ENCODE measurements at places on chromosomes 7 and 10. TPM values are rescaled to one million over a fixed set of nuclear protein-coding genes. Genes with fewer than 3 reads are reported as not detected.

- DNase-seq, result no peak
Observed at GRCh38 chr10:128220021-128220420, 93.8 kb upstream of the MKI67 start.

GRCh38 chr10:96252730-96253129 lies 18.6 kb downstream of the BLNK start:
- no peak for DNase-seq

DNA sequence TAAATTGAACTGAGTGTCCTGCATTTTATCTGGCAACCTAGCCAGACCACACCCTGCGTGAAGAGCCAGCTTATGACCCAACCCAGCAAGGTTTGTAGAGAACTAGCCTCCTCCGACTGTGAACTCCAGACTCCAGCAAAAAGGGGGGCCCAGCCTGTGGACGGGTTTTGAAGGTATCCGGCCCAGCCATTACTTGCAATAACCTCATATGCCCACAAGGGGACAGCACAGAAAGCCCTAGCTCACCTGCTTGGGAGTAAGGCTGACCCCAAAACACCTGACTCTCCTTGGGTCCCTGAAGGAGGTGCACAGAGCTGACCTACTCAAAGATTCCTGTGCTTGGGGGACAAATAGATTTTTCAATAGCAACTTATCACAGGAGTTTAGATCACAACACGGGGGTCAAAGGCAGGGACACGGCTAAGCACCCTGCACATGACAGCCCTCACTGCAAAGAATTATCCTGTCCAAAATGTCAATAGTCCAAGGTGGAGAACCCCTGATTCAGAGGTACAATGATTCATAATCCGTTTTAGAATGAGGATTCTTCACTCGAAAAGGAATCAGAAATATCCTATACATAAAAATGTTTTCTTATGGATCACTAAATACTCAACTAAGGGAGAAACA lies 4.6 kb downstream of the TRPV6 start:
- DNase-seq, result no peak

DNA sequence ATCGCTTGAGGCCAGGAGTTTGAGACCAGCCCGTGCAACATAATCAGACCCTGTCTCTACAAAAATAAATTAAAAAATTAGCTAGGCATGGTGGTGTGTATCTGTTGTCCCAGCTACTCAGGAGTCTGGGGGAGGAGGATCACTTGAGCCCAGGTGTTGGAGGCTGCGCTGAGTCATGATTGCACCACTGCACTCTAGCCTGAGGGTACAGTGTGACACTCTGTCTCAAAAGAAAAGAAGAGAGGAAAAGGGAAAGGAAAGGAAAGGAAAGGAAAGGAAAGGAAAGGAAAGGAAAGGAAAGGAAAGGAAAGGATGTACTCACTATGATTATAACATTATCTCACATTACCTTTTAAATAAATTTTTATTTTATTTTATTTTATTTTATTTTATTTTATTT lies 56.5 kb upstream of the MPP7 start:
- DNase-seq, result no peak

- DNase-seq, result no peak
Observed at GRCh38 chr10:110414548-110415309, 83.0 kb upstream of the DUSP5 start.

GRCh38 chr10:63644418-63645142 lies 123.4 kb downstream of the REEP3 start:
- no peak for DNase-seq

DNA sequence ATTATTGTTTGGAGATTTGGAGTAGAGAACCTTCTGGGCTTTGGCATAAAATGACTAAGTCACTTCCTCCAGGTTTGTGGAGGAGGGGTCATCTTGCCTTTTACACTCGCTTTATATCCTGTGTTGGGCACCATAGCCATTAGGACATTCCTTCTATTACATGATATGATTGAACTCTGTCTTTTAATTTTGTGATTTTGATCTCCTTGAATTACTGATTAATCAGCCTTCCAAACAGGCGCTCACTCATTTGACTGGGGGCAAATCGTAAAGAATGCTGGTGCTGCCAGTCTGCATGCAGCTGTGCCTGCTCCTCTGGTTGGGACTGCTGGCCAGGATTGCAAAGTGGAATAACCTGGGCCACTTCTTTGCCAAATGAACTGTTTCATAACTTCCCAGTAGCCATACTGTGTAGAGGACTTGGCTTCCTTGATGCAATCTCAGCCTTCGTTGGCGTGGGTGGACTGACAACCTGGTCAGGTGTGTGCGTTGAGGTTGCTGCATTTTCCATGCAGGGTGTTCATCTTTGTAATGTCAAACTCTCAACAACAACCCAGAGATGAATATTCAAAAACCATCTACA lies 65.9 kb upstream of the RAB11FIP2 start:
- no peak for DNase-seq

DNA sequence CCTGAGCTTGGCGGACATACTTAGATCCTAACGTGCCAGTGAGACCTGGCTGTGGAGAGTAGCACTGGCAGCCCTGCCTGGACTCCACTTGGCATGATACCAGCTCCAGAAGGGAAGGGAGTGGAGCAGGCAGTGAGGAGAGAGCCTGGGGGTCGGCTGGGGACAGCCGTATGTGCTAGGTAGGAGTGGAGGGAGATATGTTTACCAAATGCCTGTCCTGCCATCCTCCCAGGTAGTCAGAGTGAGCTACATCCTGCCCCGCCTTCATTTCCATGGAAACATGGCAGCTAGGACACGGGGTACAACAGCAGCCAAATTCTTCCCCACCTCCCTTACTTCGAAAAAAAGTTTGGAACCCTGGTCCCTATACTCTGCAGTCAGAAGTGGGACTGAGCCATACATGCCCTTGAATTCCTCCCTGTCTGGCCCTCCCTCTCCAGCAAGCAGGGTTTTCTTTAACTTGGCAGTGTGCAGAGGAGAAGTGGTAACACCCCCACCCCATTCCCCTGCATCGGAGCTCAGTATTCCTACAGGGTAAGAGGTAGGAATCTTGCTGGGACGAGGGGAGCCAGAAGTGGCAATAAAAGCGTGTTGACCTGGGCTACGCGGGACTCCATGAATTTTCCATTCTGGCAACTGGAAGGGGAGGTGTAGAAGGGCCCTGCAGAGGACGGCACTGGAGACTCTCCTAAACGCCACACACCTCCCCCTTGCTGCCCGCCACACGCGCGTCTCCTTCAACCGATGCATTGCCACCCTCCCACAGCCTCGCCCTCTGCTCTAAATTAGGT lies 20.0 kb upstream of the SMO start:
- DNase-seq, result no peak

DNA sequence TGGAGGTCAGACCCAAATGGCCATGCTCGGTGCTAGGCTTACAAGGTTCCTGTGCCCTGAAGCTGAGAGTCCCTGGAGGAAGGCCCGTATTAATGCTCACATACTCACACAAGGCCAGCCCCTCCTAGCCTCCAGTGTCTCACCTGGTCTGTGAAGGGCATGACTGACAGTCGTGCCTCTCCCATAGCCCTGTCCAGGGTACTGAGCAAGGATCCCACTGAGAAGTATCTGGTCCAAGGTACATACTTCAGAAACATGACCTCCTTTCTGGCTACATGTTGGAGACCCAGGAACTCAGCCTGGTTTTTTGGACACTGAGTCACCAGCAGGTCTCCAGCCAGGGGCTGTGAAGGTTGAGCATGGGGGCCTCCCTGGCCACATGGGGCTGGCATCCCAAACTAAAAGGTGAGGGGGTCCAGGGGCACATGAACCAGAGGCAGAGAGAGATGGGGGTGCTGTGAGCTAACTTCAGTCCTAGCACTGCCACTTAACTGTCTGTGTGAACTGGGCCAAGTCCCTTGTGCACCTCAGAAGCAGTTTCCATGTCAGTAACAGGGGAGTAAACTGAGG lies 17.6 kb upstream of the RASGEF1A start:
- no peak for DNase-seq

- no peak for DNase-seq
Observed at GRCh38 chr10:4033341-4033896, 248.4 kb upstream of the KLF6 start.

DNA sequence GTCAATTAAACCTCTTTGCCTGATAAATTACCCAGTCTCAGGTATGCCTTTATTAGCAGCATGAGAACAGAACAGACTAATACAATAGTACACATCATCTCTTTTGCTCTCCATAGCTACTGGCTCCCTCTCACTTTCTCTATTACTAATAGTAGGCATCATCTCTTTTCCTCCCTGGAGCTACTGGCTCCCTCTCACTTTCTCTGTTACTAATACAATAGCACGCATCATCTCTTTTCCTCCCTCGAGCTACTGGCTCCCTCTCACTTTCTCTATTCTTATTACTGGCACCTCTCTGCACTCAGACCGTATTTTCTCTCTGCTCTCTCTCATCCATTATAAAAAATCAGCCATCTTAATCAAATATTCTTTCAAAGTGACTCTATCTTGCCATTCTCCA lies 37.1 kb downstream of the SLC25A13 start:
- DNase-seq, result no peak

DNA sequence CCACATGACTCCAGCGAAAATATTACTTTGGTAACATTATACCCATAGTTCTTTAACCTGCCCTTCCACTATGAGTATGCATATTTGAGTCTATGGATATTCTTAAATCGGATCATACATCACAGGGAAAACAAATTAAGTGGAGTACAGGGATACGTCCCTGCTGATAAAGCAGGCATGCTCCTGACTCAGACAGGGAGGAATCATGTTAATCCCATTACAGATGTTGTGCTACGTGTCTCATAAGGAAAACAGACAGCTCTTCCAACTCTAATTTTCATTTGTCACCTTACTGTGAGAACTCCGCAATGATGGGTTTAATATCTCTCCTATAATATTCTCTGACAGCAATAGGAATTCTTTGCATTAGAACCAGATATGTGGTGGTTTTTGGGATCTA lies 469.5 kb upstream of the POM121L12 start:
- no peak for DNase-seq

DNA sequence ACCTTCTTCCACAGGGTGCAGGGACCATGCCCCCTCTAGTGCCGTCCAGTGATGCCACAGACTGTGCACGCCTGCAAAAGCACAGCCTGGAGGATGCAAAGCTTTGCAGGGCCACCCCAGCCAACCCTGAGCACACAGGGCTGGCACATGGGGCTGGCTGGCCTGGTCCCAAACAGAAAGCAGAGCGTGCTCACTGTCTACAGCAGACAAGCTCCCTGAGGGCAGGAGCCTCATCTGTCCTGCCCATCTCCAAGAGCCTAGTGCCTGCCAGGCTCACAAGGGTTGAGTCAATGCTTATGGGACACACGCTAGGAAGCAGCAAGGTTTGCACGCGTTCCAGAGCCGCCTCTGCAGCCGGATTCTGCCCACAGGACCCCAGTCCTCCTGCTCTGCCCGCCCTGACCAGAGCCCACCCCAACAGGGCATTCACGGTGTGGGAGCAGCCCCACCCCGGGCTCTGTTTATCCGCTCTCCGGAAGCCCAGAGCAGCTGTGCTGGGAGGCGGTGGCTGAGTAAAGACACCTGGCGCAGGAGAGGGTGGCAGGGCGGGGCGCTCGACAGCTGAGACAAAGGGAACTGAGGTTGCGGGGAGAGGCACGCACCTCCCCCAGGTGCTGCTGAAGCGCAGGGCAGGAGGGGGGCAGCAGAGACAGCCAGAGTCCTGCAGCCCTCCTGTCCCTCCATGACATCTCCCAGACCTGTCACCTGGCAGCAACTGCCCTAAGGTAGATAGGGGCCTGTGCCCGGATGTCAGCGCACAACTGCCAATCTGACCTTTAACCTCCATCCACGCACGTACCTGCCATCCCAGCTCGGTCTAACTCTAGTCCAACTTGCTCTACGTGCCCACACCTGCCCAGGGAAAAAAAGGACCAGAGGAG lies 4.3 kb downstream of the KCNH2 start:
- no peak for DNase-seq

GRCh38 chr7:94060752-94061151 lies 56.6 kb upstream of the BET1 start:
- no peak for DNase-seq

GRCh38 chr7:149385195-149385950 lies 75.5 kb downstream of the ZNF777 start:
- no peak for DNase-seq

DNA sequence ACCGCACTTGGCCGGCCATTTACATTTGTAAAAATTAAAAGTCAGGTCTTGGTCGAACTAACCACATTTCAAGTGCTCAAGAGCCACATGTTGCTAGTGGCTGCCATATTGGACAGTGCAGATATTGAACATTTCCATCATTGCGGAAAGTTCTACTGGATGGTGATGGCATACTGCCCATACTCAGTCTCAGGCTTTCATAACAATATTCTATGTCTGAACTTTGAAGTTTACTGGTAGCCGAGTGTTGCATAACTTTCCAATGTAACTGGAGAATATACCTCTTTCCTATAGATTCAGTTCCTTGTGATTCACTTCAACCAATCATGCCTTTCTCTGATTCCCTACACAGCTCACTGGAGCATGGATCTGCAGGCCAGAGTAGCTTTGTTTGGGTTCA lies 43.7 kb downstream of the PSMC2 start:
- no peak for DNase-seq

EIF5AL1 gene
- not detected for total RNA-seq

ADAMTS14 gene
- 0.53 TPM for total RNA-seq

THSD7A gene
- 7.2 TPM for total RNA-seq

RTKN2 gene
- total RNA-seq, result 109 TPM

HHEX gene
- total RNA-seq, result 19.5 TPM

UBE2D1 gene
- total RNA-seq, result 22.9 TPM

ENTPD1 gene
- total RNA-seq, result 34.5 TPM
